T-helper 2 cell treated with Interferon-gamma antibody and Interleukin-4, amounts not matched to agents 5 μg/mL and 100 μg/mL, for 36 hours (primary cell): ENCODE measurements at places on chromosomes 4 and X.
A peak's percentile ranks its signal among the peaks of the same experiment; 100 is the strongest.

- no peak overlapping the region for H3K4me3 ChIP-seq
- H3K4me1 ChIP-seq, result no peaks in the 10 kb centered on the region
- H3K36me3 ChIP-seq, result no peaks in the 10 kb centered on the region
- peaks cover 19% of the 10 kb centered on the region for H3K27me3 ChIP-seq
- H3K27ac ChIP-seq, result no peak overlapping the region
- DNase-seq, result no peak
Observed at GRCh38 chr4:113328514-113328913, 279.1 kb downstream of the ANK2 start.

DNA sequence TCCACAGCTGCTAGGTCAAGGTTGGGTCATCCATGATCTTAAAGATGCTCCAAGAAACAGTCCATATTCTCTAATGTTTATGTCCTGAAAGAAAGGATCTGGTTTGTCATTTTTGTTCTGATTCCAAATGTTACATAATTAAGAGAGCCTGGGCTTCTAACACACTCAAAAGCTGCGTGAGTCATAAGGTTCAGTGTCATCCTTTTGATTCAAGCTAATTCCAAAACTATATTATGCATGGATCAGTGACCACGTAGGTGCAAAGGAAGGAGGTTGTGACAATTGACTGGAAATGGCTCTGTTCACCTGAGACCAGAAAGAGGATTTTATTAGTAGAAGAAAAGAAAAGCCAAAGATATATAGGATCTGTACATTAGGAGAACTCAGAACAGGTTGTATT is 268.7 kb upstream of the GK2 start:
- H3K4me1 ChIP-seq, result peaks cover 16% of the 10 kb centered on the region
- H3K36me3 ChIP-seq, result peaks cover 1% of the 10 kb centered on the region
- H3K27ac ChIP-seq, result no peak overlapping the region
- H3K4me3 ChIP-seq, result no peak overlapping the region
- DNase-seq, result no peak
- H3K27me3 ChIP-seq, result peaks cover 6% of the 10 kb centered on the region

GRCh38 chr4:89661173-89661899 is 175.6 kb downstream of the SNCA start:
- H3K4me3 ChIP-seq, result no peak overlapping the region
- no peak for DNase-seq
- H3K27ac ChIP-seq, result no peak overlapping the region
- no peaks in the 10 kb centered on the region for H3K36me3 ChIP-seq
- peaks cover 4% of the 10 kb centered on the region for H3K4me1 ChIP-seq

- peaks cover 20% of the 10 kb centered on the region for H3K36me3 ChIP-seq
- peaks cover 5% of the 10 kb centered on the region for H3K4me1 ChIP-seq
- H3K4me3 ChIP-seq, result no peak overlapping the region
- peak overlapping the region; percentile 12 for H3K27ac ChIP-seq
Observed at GRCh38 chrX:109720947-109721346, 12.1 kb downstream of the ACSL4 start.

GRCh38 chr4:132792310-132792709 is 356.8 kb upstream of the PCDH10 start:
- no peak for DNase-seq
- H3K27me3 ChIP-seq, result no peaks in the 10 kb centered on the region
- H3K36me3 ChIP-seq, result no peaks in the 10 kb centered on the region
- no peak overlapping the region for H3K4me3 ChIP-seq
- H3K27ac ChIP-seq, result no peak overlapping the region

- H3K36me3 ChIP-seq, result peaks cover 55% of the 10 kb centered on the region
- peaks cover 31% of the 10 kb centered on the region for H3K4me1 ChIP-seq
- no peak overlapping the region for H3K4me3 ChIP-seq
- H3K27ac ChIP-seq, result no peak overlapping the region
- no peak for DNase-seq
Observed at GRCh38 chrX:47643926-47644325, 6.4 kb downstream of the ELK1 start.

- H3K36me3 ChIP-seq, result no peaks in the 10 kb centered on the region
- H3K4me1 ChIP-seq, result peaks cover 2% of the 10 kb centered on the region
- H3K27me3 ChIP-seq, result peaks cover 7% of the 10 kb centered on the region
- no peak overlapping the region for H3K27ac ChIP-seq
- no peak overlapping the region for H3K4me3 ChIP-seq
Observed at GRCh38 chr4:146123231-146123630, 52.3 kb upstream of the LSM6 start.

DNA sequence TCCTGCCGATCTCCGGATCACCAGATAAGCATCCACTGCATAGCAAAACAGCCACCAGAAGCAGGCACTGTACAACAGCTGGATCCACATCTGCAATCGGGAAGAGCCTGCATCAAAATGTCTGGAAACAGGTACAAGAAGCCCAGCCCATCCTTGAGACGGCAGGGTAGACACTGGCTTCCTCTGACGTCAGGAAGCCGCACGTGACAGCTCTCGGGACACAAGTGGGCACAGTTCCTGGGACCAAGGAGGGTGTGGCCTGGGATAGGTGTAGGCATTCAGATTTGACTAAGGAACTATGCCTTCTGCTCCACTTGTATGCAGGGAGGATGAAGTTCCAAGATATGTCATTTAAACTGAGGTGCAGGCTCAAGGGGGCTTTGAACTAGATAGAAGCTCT is 6.3 kb downstream of the GPR143 start:
- H3K4me3 ChIP-seq, result no peak overlapping the region
- no peaks in the 10 kb centered on the region for H3K36me3 ChIP-seq
- H3K4me1 ChIP-seq, result no peaks in the 10 kb centered on the region
- H3K27me3 ChIP-seq, result peaks cover 7% of the 10 kb centered on the region
- DNase-seq, result no peak

- DNase-seq, result no peak
- no peaks in the 10 kb centered on the region for H3K27me3 ChIP-seq
- no peak overlapping the region for H3K27ac ChIP-seq
Observed at GRCh38 chr4:98502031-98502430, 156.4 kb downstream of the TSPAN5 start.
